ENCODE measurements at places on chromosomes 3 and 15.

- DNase-seq: no peak
Measured at GRCh38 chr3:10876661-10877060, 60.6 kb downstream of the SLC6A11 start.

GRCh38 chr3:170961616-170962400 lies 53.4 kb upstream of the EIF5A2 start:
- peak; percentile 33 for DNase-seq

- no peak for DNase-seq
Measured at GRCh38 chr3:181134873-181135272, 145.3 kb upstream of the DNAJC19 start.

DNA sequence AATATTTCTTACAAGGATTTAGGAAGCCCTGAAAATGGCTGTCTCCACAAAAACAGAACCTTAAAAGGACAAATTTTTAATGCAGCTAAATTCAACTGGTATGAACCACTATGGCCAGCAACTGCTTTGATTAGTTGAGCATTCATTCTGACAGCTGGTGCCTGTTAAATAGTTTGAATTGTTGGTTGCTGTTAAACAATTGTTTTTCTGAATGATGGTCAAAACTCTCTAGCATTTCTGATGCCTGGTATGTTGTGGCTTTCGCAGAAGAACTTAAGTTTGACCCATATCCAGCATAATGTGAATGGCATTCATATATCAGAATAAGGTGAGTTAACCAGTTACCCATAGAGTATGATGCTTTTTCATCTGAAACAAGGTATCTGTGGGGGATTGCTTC lies 138.4 kb downstream of the MEIS2 start:
- peak; percentile 41 for DNase-seq

DNA sequence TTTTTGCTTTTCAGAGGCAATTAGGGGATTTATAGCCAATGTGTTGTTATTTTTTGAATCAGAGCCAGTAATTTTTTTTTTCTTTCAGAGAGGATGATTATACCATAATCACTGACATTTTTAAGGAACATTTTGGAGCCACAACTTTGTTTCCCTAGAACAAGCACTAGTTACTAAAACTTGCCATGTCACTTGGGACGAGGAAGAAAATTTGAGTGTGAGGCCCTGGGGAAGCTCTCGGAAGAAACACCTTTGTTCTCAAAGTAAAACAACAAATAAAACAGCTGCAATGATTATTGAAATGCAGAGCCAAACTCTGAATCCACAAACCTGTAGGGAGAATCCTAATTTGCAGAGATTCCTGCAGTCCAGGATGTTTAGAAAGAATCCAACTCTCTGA lies 69.7 kb downstream of the PDZRN3 start:
- no peak for DNase-seq

GRCh38 chr3:23377928-23378672 lies 175.0 kb downstream of the UBE2E2 start:
- DNase-seq: no peak
